ENCODE measurements at places on chromosomes 7 and 10.
A peak's percentile ranks its signal among the peaks of the same experiment; 100 is the strongest.

- DNase-seq, result peak; percentile 58
Observed at GRCh38 chr10:79322616-79323543, 24.4 kb upstream of the PPIF start.

DNA sequence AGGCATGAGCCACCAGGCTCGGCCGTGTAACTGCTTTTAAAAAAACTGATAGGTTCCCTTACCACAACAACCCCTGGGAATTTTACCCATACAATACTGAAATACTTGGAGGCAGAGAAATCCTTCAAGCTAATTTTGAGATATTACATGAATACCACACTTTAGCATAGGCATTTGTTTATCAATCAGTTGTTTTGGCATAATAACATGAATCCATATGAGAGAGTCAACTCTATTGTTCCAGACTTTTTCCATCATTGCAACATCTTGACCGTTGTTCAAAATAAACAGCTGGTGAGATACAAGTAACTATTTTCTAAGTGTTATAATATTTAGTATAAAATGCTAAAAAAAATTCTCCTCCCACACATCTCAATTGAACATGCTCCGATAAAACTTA is 36.8 kb downstream of the LAMB4 start:
- no peak for DNase-seq

- DNase-seq, result no peak
Observed at GRCh38 chr10:13624630-13625029, 37.9 kb downstream of the PRPF18 start.

DNA sequence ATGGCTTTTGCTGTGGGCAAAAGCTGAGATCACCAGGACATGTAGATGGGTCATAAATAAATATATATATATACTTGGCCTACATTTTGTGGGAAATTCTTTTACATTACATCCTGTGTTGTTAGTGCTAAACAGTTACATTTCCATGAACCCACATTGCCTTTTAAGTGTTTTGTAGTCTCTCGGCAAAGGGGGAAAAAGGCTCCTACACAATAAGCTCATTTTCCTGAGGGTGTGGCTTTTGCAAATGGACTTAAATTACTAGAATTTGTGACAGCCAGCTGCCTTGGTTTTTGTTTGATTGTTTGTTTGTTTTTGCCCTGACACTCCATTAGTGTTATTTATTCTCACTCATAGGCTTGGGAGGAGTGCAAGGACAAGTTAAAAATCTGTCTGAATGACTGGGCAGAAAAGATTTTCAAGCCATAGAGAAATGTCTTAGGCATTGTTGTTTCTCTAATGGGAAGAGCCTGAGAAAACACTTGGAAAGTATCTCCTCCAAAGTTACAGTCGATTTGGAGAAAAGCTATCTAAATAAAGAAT is 128.8 kb downstream of the DGKB start:
- no peak for DNase-seq

DNA sequence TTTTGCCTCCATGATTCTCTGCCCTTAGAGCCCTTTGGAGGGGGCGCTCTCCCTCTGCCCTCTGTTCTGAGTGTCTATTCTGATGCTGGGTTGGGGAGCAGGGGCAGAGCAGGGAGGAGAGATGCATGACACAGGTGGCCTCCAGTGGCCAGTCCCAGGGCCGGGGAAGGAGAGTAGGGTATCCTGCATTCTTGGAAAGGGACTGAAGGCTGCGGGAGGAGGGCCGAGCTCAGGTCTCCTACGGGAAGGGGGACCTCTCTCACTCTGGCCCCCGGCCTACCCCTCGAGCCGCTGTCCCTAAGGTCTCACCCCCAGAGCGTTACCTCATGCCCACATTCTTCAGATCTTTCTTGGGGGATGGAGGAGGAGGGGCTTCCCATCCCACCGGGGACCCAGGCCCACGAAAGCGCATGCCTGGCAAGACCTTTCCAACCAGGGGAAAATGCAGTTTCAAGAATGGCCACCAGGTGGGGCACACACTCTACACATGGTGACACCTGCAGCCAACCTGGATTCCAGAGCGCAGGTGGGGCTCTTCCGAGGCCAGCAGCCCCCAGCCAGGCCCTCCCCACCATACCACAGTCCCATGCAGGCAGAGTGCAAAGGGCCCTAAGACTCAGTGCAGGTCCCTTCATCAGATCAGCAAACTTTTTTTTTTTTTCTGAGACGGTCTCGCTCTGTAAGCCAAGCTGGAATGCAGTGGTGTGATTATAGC is 86.4 kb downstream of the MYL10 start:
- peak; percentile 19 for DNase-seq

DNA sequence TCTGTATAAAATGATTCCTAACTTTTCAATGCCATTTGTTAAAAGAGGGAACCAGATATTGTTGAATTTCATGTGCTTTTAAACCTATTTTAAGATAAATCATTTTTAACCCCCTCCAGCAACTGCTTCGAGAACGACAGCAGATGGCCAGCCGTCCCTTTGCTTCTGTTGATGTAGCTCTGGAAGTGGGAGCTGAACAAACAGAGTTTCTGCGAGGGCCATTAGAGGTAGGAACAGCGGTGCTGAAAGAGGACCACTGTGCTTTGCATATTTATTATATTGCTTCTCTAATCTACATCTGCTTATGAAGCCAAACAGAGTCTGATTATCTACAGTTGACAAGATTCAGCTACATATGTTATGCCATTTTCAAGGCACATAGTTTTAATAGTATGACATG is 545.9 kb downstream of the GFRA1 start:
- no peak for DNase-seq

- DNase-seq, result no peak
Observed at GRCh38 chr10:74871595-74872382, 45.4 kb downstream of the KAT6B start.

- no peak for DNase-seq
Observed at GRCh38 chr7:156829669-156830336, 63.2 kb downstream of the LMBR1 start.

- DNase-seq, result no peak
Observed at GRCh38 chr10:43230909-43231522, 35.8 kb downstream of the RASGEF1A start.

DNA sequence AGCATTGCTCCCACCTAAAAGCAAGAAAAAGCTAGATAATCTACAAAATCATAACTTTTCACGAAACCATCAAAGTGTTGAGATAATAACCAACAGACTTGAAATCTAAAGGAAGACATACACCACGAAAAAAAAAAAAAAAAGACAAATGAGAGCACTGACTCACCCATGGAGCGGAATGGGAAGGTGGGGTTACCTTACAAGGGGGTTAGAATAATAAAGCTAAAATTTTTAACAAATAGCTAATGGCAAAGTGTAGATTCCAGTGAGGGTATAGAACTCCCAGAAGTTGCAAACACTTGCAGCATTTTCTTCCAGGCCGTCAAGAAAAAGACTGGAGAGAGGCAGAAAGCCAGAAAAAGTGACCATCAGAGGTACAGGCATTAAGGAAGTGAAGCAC is 27.2 kb downstream of the IPMK start:
- no peak for DNase-seq

GRCh38 chr7:144941127-144941526 is 105.3 kb upstream of the TPK1 start:
- no peak for DNase-seq

- no peak for DNase-seq
Observed at GRCh38 chr10:88162852-88163251, 299.4 kb downstream of the PTEN start.

GRCh38 chr10:72285972-72286521 is 12.3 kb downstream of the DDIT4 start:
- no peak for DNase-seq

DNA sequence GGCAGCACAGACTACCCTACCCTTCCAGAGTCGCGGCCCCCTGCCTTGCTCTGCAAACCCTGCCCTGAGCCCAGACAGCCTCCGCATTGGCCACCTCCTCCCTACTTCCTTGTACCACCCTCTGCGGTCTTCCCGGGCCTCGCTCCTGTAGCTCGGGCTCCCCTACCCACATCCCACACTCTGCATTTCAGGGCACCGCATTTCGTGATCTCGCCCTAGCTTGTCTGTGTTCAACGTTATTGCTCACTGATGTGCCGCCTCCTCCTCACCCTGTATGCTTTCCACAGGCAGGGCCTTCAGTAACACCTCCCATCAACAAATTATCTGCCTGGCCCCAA is 6.6 kb downstream of the PDIA4 start:
- DNase-seq, result no peak

DNA sequence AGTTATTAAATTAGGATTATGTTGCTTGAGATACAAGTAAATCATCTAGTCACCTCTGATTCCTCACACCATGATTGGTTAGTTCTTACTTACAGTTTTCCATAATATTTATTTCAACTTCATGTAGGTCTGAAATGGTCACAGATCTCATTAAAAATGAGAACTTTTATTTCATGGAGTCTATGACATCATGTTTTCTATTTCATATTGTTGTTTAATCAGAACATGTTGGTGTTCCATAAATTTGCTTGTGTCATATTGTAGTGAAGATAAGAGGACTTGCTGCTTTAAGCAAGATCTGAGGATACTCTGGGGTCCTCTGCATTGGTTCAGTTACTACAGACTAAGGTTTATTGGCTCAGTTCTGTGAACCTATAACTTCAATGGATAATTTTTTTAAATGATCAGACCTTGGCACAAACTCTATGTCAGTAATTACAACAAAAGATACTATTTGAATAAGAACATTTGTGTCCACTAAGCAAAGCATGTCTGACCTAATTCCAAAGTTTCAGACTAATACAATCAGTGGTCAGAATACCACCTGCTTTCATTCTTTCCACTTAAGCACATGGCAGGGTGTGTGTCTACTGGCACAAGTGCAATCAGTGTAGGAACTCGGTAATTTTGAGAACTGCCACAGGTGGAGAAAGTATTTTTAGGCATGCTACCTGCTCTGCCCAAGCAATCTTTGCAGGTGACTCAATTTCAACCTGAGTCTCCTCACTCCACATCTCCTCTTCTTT is 68.5 kb downstream of the CCDC71L start:
- no peak for DNase-seq

GRCh38 chr10:62014510-62014909 is 113.0 kb downstream of the ARID5B start:
- no peak for DNase-seq

DNA sequence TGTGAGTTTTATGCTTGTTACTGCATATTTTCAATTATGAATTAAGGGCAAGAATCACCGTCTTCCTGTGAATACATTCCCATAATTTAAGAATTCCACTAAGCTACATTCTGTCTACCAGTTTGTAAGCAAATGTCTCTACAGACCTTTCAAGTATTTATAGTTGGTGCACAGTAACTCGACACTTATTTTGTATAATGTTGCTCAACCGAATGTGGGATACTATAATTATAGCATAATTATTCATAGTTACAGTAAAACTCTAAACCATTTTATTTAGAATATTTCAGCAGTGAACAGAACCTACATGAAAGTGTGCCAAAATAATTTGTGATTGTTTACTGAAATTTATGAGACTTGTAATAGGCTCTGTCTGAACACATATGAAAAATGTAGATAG is 17.3 kb upstream of the CUBN start:
- no peak for DNase-seq

GRCh38 chr7:78172267-78172757 is 373.7 kb downstream of the PHTF2 start:
- DNase-seq, result no peak

- no peak for DNase-seq
Observed at GRCh38 chr7:16367115-16367514, 54.2 kb downstream of the CRPPA start.

- no peak for DNase-seq
Observed at GRCh38 chr10:4882704-4883078, 56.7 kb downstream of the AKR1E2 start.

DNA sequence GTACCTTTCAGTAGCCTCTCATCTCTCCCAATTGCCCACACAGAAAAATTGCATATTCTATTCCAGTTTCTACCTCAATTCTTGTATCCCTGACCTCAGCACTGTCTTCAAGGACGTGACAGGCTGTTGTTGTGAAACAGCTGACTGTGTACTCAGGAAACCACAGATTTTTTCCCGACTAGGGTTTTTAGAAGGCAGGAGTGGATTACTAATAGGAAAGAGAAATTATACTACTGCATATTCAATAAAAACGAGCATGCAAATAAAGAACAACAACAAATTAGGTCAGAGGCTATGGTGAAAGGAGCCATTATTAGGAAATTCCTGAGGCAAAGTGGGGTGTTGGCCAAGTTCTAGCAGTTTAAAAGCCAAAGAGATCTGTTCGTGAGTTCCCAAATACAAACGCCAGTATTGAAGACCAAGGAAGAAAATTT is 93.4 kb downstream of the DOCK4 start:
- DNase-seq, result no peak

DNA sequence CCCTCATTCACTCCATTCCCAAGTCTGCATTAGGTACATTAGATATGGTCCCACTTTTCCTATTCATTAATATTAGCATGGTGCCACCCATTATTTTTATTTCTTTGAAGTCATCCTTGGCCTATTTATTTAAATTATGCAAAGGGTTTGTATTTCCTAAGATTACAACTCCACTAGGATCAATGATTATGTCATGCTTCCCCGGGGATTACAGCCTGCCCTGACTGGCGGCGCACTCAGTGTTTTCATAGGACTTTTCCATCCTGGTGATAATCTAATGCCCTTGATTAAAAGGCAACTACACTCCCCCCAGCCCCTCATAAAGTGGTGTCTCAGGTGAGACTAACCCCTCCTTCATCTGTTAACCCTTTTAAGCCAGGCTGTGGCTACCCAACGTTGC is 187.2 kb downstream of the POU6F2 start:
- DNase-seq, result no peak

DNA sequence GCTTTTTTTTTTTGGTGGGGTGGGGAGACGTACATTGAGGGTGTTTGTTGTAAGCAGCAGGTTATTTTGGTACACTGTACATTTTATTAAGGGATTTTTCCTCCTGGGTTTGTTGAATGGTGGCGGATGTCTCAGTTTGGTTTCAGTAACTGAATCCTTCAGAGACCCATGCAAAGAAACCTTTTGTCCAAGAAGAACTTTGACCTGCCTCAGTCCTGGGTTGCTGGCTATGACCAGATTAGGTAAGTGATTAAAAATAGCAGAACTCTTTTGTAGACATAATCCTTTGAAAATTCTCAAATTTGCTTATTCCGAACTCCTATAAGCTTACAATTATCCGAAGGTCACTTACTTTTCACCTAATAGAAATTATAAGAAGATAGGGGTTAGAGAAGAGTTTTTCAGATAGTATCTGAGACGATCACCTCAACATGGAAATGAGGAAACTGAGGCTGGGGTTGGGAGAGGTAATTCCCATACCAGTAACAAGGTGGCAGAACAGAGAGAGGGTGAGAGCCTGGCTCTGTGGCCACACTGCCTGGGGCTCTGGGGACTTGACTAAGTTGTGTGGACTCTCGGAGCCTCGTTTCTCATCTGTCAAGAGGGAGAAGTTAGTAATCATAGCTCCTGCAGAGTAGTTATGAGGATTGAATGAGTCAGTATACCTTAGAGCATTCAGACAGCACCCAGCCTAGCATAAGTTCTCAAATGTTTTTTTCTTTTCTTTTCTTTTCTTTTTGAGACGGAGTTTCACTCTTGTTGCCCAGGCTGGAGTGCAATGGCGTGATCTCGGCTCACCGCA is 87.4 kb downstream of the CCNY start:
- DNase-seq, result no peak

GRCh38 chr10:50527442-50528043 is 96.2 kb downstream of the SGMS1 start:
- DNase-seq, result no peak

Data from stimulated activated CD8-positive, alpha-beta memory T cell treated with anti-CD3 and anti-CD28 coated beads, Interleukin-7, amount 100 ng/mL, for 48 hours (primary cell).